ENCODE measurements at places on chromosomes 7 and 10.

GRCh38 chr7:95220328-95220727 lies 104.0 kb downstream of the PON1 start:
- DNase-seq, result no peak

GRCh38 chr7:27260211-27260610 lies 17.6 kb downstream of the EVX1 start:
- DNase-seq, result no peak

GRCh38 chr10:14918964-14919363 lies 34.9 kb downstream of the DCLRE1C start:
- no peak for DNase-seq

- no peak for DNase-seq
These were observed 743 bp upstream of the PYROXD2 start for GRCh38 chr10:98415731-98416119.

DNA sequence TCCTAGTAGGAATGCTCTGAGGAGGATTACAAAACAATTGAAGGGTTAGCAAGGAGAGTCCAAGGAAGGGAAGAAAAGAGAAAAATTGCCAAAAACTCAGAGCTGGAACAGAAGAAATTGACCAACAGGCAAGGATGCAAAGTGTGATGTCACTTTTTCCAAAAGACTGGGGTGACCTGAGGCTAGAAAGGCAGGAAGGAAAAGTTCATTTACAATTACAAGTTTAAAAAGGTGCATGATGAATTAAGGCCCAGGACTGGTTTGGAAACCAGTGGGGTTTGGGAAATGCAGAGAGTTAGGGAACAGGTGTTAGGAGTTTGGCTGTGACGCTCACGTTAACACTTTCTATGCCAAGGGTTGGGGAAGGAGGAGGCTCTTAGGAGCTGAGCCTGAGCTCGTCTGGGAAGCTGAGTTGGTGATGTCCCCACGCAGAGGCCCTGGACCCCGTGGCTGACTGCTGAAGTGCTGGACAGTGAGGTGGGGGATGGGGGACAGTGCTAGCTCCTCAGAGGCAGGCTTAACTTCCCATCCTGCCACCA lies 92.6 kb upstream of the PODXL start:
- DNase-seq, result no peak

- no peak for DNase-seq
These were observed 92.7 kb downstream of the SEMA3D start for GRCh38 chr7:85094046-85094725.

- no peak for DNase-seq
These were observed 90.3 kb downstream of the SRPK2 start for GRCh38 chr7:105298439-105298894.

- no peak for DNase-seq
These were observed 1189.6 kb upstream of the C7orf33 start for GRCh38 chr7:147400925-147401324.

- no peak for DNase-seq
These were observed 179.7 kb downstream of the HGF start for GRCh38 chr7:81590131-81590530.

- no peak for DNase-seq
These were observed 19.0 kb downstream of the MINPP1 start for GRCh38 chr10:87523731-87524130.

DNA sequence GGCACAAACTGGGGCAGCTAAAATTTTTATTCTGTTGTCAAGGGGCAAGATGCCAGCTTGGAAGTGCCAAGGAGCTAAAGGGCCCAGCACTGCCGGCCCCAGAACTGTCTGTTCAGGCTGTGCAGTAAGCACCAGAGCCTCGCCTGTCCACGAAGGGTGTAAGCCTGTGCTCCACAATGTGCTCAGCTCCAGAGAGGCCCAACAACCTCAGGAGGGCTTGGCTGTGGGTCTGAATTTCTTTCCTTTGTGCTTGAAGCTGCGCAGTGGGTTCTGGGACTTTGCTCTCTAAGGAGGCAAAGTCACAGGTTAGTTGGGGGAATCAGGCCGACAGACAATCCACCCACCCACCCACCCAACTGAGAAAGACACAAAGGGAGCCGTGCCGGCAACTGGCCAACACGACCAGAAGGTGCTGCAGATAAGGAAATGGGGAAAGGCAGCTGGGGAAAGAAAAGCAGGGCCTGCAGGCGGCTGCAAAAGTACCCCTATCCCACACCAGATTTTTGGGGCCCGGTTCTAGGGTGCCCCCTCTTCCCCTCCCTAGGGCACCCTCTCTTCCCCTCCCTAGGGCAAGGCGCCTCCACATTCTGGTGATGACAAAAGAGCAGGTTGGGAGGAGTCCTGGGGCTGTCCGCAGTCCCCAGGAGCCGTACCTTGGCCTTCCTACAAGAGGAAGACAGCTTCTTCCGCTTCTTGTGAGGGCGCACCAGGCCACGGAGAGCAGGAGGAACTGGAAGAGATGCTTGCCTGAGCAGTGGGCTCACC lies 7.7 kb downstream of the DDX56 start:
- DNase-seq, result no peak

DNA sequence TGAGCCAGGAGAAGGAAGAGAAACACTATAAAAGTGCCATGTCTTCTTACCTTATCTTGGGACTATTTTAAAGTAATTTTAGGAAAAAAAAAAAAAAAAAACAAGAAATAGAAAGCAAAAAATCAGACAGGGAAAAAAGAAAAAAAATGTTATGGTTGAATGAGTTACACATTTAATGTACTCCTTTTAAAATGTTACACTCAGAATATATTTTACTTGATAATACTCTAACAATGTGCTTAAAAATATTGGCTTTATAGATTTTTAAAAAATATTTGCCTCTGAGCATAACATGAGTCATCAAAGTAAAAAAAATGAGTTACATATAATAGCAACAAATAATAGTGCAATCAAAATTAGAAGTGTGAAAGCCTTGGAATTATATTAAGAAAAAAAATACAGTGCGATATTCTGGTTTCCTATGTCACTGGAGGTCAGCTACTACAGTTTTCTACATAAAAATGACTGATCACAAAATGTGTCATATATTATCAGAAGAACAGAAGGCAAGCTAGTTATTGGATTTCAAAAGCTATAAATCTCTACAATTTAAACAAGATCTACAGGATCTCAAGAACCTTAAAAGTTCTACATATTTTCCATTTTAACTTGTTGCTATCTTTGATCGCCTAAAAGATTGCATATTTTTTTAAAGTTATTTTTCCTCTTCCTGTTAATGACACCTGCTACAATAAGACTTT lies 231.1 kb upstream of the CCDC6 start:
- DNase-seq, result no peak

DNA sequence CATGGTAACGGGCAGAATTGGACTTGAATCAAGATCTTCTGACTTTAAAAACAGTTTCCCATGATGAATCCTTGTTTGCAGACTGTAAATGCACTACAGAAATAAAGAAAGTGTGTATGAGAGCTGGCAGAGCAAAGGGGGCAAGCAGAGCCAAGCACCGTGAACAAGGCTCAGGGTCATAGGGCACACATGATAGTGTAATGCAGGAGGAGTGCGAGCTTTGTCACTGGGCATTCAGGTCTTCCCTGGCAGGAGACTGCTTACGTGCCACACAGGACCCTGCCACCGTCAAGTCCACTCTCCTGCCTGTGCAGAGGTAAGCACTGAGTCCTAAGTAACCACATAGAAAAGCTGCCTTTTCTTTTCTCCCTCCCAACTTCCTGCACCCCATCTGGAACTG lies 93.1 kb upstream of the NPVF start:
- DNase-seq, result no peak

GRCh38 chr7:158021836-158022235 lies 565.8 kb downstream of the PTPRN2 start:
- no peak for DNase-seq

GRCh38 chr7:133582766-133583523 lies 330.1 kb downstream of the EXOC4 start:
- no peak for DNase-seq

GRCh38 chr10:46216003-46216634 lies 70.7 kb upstream of the ANTXRL start:
- DNase-seq, result no peak

GRCh38 chr7:105354383-105354782 lies 34.3 kb downstream of the SRPK2 start:
- DNase-seq, result no peak

- no peak for DNase-seq
These were observed 242.6 kb upstream of the HGF start for GRCh38 chr7:82012453-82012852.

DNA sequence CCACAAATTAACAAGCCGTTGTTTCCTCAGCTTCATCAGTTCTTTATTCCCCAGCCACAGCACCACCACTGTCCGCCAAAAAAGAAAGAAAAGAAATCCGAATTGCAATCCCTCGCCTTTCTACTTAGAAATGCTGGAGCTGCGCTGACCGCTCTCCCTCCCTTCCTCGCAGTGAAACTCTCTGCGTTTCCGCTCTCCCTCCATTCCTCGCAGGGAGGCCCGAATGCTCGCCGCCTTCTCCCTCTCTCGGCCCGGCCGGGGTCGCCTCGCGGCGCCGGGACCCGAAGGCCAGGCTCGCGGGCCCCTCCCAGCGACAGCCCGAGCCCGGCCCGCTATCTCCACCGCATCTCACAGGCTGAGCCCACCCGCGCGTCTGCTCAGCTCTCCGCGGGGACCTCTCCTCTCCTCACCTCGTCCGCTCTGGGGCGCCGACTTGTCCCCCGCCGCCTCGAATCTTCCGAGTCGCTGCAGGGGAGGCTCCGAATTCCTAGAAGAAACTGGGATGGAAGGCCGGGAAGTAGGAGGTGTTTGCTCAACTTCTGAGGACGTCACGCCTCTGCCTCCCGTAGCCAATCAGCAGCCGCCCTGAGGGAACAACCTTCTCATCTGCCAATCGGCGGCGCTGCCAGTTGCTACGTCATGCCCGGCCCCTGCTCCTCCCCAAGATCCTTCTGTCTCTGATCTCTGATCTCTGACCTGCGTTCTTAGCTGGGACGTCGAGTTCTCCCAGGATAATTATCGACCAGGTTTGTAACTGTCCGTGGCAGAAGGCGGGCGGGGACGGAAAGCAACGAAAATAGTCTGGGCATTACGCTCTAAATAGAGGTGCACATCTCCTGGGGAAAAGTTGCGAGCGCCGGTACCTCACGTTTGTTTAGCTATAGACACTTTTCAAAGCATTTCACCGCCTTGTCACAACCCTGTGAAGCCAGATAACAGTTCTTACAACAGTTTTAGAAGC lies at the start of gene AASS:
TSS of gene AASS (minus strand) at position 499 of the 961 bp plus-strand sequence. CDS start 10,523 bp downstream, outside the sequence.
- peak; percentile 88 for DNase-seq

DNA sequence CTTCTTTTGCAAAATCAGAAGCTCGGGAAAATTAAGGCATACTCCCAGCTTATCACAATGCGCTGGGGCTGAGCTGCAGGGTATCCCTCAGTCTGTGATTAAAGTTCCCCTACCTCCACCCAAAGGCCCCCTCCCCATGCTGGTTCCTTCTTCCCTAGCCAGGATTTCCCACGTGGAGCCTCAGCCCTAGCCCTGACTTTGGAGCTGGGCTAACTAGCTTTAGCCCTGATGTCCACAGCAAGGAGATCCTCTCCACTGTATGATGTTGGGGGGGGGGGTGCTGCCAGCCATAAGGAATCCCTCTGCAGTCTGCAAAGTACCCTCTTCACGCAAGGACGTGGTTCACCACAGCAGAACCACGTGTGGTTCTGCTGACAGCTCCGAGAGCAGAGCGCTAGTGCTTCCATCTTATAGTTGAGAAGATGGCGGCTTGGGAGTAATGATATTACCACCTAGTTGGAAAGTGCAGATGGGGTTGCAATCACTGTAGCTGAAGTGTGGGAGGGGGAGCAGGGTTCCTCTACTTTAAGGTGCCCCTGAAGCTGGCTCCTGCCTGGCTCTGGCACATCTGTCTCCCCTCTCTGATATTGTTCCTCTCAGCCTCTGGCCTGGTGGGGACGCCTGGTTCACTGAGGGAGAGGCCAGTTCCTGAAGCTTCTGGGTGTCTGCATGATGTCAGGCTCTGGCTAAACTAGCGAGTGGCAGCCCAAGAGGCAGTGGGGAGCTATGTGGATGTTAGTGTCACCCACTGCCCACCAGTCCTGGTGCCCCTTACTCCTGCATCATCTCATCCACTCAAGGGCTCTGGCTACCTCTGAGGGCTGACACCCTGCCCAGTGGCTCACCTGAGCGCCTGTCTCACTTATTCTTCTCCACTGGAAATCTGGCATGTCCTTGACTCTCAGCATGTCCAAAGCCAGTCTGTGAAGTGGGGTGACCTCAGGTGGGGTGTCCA lies 270.7 kb downstream of the RPS24 start:
- DNase-seq, result no peak

- DNase-seq, result no peak
These were observed 91.6 kb downstream of the EGFR start for GRCh38 chr7:55110282-55110992.

DNA sequence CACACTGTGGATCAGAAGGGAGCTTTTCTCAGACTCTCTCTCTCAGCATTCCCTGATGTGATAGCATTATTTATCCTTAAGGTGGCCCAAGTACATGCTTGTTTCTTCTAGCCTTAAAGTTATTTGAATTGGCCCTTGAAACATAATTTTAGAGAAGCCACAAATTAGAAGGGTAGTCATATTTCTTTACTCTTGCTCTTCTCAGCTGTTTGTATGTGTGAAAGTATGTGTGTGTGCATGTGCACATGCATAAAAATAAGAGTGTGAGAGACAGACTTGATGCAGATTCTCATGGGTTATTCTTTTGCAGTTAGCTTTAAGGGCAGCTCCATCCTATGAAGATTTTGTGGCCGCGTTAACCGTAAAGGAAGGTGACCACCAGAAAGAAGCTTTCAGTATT lies 50.1 kb downstream of the PLEKHA8 start:
- DNase-seq, result no peak

DNA sequence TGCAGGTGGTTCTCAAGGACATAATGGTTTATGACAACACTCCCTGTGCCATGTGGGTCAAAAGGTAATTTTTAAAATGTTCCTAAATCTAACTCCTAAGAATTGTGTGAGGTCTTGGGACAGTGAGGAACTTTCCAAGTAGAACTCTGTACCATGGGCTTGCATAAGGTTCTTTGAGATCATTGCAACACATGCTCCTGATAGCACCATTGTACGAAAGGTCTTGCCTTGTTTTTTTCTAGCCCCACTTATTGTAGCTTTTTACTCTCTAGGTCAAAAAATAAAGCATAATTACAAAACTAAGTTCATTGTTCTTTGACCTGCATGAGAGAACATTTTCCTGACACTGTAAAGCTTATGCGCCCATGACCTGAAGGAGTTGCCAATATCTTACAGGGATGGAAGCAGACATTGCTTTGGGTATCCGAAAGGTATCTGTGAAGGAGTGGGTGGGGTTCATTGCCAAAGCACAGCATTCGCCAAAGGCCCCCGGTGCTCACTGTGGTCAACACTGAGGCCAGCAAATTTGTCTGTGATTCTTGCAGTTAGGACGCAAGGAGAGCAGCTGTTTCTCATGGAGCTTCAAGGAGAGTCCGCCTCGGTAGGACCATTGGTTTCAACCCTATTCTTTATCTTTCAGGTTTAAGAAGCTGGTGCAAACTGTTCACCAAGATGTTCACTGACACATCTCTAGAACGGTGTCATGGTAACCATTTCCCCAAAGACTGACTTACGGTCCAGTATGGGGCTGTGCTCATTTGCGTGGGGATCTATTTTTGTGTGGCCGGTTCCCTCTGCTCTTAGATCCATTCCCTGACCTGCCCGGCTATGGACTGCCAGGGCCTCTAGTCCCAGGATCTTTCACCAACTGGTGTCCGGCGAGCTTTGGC lies 7.6 kb upstream of the PRKAG2 start:
- no peak for DNase-seq

- no peak for DNase-seq
These were observed 1.4 kb upstream of the C7orf57 start for GRCh38 chr7:48033922-48034321.

GRCh38 chr10:31000867-31001266 lies 30.8 kb downstream of the ZNF438 start:
- no peak for DNase-seq

GRCh38 chr7:66238773-66239466 lies 33.8 kb downstream of the TPST1 start:
- no peak for DNase-seq

GRCh38 chr10:774661-775244 lies 85.3 kb upstream of the DIP2C start:
- no peak for DNase-seq
